ENCODE measurements at places on chromosomes 6 and 20.

- DNase-seq = peak; percentile 35
Measured at GRCh38 chr20:52972965-52973819, 1.0 kb downstream of the TSHZ2 start.

DNA sequence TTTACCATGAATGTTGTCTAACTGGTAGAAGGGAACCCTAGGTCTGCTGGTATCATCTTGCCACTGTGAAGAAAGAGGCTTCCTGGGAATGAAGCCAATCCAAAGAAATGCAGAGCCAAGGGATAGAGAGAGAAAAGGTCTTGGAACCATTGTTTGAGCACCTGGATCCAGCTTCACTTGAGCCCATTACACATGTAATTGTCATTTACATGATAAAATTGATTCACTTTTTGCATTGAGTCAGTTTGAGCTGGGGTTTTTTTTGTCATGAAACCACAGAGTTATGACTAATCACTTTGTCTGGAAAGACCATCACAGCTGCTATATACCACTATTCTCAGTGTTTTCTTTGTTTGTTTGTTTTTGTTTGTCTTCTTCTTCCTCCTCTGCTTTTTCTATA, 112.3 kb downstream of the CBLN4 start:
- peak; percentile 45 for DNase-seq

- DNase-seq = peak; percentile 97
Measured at GRCh38 chr20:653110-653589, at the start of gene SRXN1. TSS of gene SRXN1 (minus strand) at chr20:653200. CDS start at chr20:653185, 15 bp downstream.

- peak; percentile 54 for DNase-seq
Measured at GRCh38 chr6:102075539-102075938, 682.0 kb downstream of the GRIK2 start.

DNA sequence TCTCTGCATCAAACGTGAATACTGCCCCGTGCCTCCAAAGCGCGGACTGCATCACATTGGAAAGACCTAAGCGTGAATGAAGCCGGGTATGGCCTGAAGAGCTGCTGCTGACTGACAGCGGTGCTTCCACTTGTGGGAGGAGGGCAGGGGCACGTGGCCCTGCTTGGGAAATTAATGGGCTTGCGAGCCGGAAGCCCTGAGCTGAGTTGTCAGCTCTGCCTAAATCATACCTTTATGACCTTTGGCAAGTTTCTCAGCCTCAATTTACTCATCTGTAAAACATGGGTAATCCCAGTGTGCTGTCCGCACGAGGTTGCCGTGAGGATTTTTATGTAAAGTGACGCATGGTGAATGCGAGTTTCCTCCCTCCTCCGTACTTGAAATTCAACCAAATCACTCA, 67.0 kb upstream of the FOXQ1 start:
- DNase-seq = no peak
